ENCODE measurements at places on chromosomes 13 and 19.

- DNase-seq, result no peak
These were observed 12.6 kb upstream of the ERFL start for GRCh38 chr19:41940731-41941409.

GRCh38 chr13:70894258-70894657, 786.0 kb upstream of the KLHL1 start:
- DNase-seq, result no peak

GRCh38 chr13:29689548-29689947, 94.1 kb upstream of the SLC7A1 start:
- DNase-seq, result no peak

GRCh38 chr19:11284515-11284914, 11.4 kb upstream of the TSPAN16 start:
- no peak for DNase-seq

DNA sequence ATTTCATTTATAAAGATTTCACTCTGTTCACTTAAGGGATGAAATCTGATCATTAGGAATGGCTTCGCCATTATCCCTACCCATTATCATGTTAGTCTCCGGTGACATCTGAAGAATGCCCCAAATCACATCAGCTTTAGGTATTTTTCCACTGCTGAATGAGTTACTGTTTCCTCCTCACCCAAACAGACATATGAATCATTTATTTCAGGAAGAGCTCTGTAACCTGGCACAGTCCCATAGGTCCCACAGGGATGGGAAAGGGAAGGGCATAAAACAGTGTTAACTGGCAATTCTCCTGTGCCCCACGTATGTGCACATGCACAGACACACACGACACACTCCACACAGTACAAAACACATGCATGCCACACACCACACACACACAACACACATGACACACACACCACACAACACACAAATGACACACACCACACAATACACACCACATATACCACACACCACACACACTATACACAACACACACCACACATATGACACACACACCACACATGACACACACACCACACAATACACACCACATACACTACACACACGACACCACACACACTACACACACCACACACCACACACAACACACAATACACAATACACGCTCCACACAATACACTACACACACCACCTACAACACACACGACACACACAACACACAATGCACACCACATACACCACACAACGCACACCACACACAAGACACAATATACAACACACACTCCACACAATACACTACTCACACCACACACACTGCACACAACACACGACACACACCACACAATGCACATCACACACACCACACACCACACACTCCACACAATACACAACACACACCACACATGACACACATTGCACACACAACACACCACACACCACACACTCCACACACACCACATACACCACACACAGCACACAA, 15.4 kb downstream of the TMEM255B start:
- DNase-seq, result no peak

DNA sequence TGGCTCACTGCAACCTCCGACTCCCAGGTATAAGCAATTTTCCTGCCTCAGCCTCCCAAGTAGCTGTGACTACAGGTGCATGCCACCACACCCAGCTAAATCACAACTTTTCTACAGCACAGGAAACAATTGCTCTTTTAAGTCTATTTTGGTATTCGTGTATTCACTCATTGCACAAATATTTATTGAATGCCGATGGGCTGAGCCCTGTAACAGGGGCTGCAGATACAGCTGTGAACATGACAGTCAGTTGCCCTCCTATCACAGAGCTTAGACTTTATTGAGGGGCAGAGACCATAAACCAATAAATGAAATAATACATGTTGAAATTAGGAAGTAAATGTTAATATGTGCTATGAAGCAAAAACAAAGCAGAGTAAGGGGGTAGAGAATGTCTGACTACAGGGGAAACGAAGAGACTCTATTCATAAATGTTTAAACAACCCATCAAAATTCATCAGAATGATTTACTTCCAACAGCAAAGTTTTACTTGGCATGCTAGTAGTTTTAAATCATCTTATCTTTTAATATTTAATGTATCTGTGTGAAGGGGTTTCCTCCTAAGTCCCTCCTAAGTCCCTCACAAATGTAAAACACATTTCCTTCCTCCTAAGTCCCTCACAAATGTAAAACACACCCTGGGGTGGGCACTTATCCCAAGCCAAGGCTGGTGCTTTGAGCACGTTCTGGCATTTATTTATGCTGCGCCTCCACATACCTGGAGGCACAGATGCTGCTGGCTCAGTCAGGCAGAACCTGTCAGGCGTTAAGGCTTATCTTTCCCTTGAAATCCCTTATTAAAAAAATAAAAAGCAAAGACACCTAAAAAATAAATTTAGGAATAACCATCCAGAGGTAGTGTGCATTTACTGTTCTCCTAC, 140.8 kb downstream of the MIPEP start:
- no peak for DNase-seq

GRCh38 chr13:67791047-67791446, 560.9 kb upstream of the PCDH9 start:
- DNase-seq, result no peak

DNA sequence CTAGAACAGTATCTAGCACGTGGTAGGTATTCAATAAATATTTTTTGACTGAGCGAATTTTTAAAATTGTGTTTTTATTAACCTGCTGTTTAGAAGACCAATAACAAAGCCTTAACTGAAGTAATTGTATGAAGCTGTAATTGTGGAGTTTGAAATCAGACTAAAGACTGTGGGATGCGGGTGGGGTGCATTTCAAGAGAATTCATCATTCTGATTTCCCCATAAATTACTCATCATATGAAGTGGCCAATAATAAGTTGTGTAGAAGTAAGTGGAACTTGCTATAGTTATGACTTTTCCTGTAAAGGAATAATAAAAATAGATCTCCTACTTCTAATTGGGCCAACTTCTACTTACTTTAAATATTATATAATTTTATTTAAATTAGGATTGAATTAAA, 449.3 kb downstream of the PCDH9 start:
- peak; percentile 14 for DNase-seq

- no peak for DNase-seq
These were observed 2.0 kb upstream of the GAPDHS start for GRCh38 chr19:35531291-35531690.

- DNase-seq, result no peak
These were observed 1598.8 kb upstream of the MIR17HG start for GRCh38 chr13:89748716-89749115.

DNA sequence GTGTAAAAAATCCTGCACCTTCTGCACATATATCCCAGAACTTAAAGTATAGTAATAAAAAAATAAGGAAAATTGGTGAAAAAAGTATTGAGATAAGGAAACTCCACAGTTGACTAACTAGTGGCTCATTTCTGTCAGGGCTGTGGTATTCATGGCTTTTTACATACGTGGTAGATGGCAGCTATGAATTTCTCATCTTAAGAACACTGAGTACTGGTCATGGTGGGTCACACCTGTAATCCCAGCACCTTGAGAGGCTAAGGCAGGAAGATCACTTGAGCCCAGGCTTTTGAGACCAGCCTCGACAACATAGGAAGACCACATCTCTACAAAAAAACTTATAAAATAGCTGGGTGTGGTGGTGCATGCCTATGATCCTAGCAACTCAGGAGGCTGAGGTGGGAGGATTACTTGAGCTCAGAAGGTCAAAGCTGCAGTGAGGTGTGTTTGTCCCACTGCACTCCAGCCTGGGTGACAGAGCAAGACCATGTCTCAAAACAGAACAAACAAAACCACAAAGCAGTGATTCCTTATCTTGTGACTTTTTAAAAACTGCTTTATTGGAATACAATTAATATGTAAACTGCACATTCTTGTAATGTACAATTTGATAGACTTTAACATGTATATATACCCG, 16.8 kb downstream of the SLAIN1 start:
- DNase-seq, result no peak

DNA sequence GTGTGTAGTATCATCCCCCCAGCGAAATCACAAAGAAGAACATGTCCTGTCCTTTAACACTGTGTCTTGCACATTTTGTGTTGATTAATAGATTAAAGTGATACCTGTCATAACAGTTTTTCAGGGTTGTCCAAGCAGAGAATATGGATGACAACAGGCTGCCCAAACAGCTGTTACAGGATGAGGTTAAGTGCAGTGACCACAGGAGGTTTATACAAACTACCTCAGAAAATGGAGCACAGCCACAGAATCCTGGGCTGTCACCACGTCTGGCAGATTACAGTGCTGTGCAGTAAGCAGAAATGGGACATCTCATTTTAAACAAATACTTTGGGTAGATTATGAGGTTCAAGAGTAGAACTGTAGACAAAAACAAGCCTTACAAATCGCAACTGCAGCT, 575.6 kb downstream of the DCT start:
- no peak for DNase-seq

- no peak for DNase-seq
These were observed 40.8 kb downstream of the CHST8 start for GRCh38 chr19:33662391-33663092.

DNA sequence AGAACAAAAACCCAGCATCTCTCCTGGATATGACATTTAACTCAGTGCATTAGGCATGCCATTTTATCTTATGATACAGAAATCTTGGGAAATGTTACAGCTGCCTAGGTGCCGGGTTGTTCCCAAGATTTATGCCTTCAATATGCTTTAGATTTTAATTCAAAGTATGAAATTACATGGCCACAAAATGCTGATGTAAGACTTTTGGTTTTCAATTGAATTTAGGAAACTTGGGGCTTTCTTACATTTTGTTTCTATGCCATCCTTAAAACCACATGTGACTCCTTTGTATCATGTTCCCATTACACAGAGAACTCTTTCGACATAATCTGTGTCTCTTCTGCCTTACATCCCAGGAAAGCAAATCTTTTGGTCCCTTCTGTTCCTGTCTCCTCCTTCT, 83.9 kb downstream of the CCNA1 start:
- DNase-seq, result no peak

DNA sequence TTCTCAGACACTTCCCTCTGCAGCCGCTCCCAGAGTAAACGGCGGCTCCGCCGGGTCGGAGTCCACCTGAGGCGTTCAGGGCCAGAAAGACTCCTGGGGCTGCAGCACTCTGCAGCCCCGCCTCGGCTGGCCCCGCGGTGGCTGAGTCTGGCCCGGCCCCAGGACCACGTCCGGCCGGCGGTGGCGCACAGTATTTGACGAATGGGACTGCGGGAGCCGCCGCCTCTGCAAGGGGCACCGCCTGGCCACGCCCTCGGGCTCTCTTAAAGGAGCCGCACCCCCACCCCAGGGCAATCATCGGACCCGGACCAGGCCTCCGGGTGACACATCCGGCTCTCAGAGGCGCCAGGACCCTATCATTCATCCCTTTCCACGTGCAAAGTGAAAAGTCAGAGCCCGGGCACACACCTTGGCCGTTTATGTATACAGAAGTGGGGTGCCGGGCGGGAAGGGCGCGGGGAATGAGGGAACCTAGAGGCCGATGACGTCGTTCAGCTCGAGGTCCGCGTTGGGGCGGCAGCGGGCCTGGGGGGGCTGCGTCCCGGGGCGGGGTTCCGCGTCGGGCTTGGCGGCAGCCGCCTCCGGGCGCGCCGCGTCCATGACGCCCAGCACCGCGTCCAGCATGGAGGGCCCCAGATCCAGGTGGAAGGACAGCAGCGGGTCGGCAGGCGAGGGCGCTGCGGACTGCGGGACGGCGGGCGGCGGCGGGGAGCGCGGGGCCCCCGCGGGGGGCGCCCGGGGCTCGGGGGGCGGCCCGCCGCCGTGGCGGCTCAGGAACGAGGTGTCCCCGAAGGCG, 1.2 kb upstream of the LENG9 start:
- no peak for DNase-seq

DNA sequence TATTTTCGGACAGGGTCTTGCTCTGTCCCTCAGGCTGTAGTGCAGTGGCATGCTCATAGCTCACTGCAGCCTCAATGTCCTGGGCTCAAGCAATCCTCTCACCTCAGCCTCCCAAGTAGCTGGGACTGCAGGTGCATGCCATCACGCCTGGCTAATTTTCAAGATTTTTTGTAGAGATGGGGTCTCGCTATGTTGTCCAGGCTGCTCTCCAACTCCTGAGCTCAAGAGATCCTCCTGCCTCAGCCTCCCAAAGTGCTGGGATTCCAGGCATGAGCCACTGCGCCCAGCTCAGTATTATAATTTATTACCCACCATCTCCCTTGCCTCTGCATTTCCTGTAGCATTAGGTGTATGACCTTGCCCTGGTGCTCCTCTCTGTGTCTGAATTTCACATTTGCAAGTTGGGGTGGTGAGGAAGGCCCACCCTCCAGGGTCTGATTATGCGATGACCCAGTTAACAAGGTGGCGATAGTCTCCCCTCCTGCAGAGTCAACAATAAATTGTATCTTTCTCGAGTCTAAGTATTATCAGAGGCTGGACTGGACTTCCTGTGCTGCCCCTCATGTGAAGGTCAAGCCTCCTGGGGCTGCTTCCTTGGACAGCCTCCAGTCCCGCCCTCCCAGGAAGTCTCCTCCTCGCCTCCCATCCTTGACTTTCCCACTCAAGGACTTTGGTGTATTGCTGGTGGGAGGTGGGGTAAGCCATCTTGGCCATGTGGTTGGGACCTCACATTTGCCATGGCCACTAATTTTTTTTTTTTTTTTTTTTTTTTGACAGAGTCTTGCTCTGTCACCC, 1.5 kb upstream of the TUBB4A start:
- DNase-seq, result no peak

- DNase-seq, result peak; percentile 39
These were observed 179.7 kb upstream of the TSC22D1 start for GRCh38 chr13:44755872-44756271.

DNA sequence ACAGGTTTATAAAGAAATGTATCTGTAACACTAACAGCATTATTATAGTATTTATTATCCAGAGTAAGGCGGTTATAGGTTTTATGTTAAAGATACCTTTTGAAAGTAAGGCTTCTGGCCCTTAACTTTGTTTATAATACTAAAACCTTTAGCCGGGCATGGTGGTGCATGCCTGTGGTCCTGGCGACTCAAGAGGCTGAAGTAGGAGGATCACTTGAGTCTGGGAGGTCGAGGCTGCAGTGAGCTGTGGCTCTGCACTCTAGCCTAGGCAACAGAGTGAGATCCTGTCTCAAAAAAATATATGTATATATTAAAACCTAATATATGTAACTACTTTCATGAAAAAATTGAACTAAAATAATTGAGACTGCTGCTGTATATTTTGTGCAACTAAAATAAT, 98.7 kb upstream of the KLF5 start:
- no peak for DNase-seq

DNA sequence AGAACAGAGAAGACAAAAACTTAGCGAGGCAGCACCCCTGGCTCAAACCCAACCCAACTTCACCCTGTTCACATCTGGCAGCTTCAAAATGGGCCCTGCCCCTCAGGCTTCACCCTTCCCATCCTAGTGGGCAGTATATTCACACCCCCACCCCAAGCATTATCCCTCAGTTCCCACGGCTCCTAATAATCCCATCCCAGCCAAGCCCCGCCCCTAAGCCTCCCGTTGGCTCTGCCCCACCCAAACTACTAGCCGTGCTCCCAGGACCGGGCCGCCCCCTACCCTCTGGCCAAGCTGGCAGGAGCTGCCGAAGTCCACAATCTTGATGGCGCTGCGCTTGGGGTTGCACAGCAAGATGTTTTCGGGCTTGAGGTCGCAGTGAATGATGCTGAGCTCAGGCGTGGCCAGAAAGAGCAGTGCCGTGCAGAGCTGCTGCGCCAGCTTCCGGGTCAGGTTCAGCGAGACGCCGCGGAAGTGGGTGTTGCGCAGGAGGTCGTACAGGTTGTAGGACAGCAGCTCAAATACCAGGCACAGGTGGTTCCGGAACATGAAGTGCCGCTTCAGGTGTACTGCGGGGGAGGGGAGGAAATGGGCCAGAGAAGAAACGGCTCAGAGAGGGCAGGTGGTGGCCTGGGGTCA, 5.8 kb downstream of the DYRK1B start:
- no peak for DNase-seq

- DNase-seq, result no peak
These were observed 44.7 kb downstream of the TPT1 start for GRCh38 chr13:45296259-45296658.
